ENCODE measurements at places on chromosomes 5 and 9.

GRCh38 chr5:92908952-92909601 lies 671.9 kb downstream of the NR2F1-AS1 start:
- DNase-seq = no peak

- DNase-seq = no peak
Measured at GRCh38 chr9:132241483-132241839, 79.6 kb downstream of the NTNG2 start.

- peak; percentile 84 for DNase-seq
Measured at GRCh38 chr9:91422758-91423711, 597 bp downstream of the NFIL3 start.

- no peak for DNase-seq
Measured at GRCh38 chr5:167763772-167764171, 527.7 kb upstream of the WWC1 start.

- no peak for DNase-seq
Measured at GRCh38 chr5:10621832-10622231, 58.0 kb downstream of the ANKRD33B start.

GRCh38 chr5:56849671-56850070 lies 34.3 kb downstream of the MAP3K1 start:
- DNase-seq = no peak

DNA sequence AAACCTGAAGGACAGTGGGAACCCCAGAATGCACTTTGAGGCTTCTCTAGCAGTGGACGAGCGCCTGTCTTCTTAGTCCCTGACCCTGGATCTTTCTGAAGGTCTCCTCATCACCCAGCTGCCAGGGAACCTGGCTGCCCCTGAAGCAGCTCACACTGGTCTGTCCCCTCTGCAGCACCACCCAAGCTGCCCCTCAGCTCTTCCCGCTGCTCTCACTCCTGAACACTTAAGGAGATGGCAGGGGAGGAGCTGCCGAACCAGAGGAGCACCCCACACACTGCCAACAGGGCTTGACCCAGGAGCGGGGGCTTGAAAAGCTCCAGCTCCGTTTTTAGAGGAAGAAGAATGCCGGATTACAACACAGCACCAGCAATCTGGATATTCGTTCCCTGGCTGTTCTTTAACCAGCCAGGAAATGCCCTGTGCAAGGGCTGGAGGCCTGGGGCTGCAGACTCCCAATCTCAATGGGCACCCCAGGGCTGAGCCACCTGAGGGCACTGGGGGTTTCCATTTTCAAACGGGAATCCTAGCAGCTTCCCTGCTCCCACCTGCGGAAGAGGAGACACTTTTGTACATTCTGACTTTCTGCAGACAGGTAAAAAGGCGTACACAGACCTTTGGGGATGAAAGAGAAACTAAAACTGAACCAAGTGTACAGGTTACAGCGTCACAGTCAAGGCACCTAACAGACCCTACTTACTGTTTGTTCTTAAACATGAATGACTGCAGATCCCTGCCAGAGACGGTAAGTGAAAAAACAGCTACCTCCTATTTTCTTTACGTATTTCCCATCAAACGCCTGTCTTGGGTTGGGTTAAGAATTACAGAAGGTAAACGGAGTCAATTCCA lies 36.3 kb downstream of the GOLM1 start:
- no peak for DNase-seq

- no peak for DNase-seq
Measured at GRCh38 chr5:118984602-118985001, 3.7 kb downstream of the DTWD2 start.

DNA sequence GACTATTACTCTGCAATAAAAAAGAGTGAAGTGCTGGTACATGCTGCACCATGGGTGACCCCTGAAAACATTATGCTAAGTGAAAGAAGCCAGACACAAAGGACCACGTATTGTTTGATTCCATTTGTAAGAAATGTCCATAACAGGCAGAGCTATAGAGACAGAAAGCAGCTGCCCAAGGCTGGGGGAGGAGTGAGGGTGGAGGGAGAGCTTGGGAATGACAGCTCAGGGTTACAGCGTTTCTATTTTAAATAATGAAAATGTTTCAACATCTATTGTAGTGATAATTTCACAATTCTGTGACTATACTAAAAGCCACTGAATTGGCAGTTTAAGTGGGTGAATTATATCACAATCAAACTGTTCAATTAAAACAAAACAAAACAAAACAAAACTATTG lies 81.7 kb downstream of the MYO10 start:
- DNase-seq = no peak

DNA sequence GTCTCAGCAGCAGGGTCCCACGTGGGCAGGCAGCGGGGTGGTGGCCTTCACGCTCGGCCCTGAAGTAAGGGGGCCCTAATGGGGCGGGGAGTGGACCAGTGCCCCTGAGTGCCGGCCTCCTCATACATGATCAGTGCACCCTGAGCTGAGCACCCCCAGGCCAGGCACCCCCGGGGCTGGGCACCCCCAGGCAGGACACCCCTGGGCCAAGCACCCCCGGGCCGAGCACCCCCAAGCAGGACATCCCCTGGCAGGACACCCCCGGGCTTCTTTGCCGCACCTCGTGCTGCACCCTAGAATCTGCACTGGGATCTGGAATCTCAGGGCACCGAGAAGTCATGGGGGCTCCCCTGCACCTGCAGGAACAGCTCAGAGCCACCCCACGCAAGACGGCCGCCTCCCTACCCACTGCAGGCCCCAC lies 51.4 kb downstream of the EXD3 start:
- DNase-seq = peak; percentile 56

DNA sequence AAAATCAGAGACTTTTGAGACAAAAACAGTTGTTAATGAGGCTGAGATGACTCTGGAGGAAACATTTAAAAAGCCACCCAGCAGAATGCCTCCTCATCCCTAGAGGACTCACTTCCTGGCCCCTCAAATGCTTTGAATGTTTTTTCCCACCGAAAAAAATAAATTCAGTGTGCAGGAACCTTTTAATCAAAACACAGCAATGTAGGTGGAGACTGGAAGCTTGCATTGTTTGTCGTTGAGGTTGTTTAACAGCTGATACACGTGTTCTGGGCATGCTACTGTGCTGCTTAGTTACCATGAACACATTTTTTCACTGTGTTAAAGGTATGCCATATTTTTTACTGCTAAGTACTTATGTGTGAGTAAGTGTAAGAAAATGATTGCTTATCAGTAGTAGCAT lies 65.7 kb upstream of the ADCY2 start:
- no peak for DNase-seq

- DNase-seq = no peak
Measured at GRCh38 chr5:136466041-136466415, 100.7 kb upstream of the TRPC7 start.

DNA sequence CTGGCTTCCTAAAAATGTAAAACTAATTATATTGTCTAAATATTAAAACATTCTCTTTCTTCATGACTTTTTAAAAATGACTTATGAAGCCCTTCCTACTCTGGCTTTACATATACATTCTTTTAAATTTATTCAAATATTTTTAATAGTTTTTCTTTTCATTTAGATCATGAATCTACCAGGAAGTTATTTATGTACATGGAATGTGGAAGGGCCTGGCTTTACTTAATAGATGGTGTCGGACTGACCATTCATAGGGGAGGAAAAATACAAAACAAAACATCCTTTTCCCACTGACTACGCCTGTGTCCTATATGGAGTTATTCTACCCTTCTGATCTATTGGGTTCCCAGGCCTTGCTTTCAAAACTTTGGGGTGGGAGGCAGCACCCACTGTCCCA lies 129.8 kb downstream of the MACROH2A1 start:
- DNase-seq = no peak
